ENCODE measurements at places on chromosomes 7 and 10.

- DNase-seq, result no peak
Observed at GRCh38 chr10:132020456-132020855, 38.7 kb upstream of the BNIP3 start.

- DNase-seq, result no peak
Observed at GRCh38 chr7:135180122-135180521, 9.6 kb upstream of the CYREN start.

- no peak for DNase-seq
Observed at GRCh38 chr7:67554986-67555385, 558.4 kb downstream of the TYW1 start.

DNA sequence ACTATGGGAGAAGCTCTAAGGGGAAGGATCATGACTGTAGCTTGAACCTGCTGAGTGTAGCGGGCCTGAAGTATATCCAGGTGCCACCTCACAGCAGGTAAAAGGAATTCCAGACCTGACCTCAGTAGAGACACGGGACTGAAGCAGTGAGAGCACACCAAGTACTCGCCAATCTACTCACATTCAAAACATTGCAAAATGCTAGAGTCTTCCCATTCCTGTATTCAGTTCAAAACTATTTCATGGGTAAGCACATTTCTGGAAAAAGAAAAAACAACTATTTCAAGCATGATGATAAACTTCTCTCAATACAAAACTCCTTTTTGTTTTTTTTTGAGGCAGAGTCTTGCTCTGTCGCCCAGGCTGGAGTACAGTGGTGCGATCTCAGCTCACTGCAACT is 121.9 kb upstream of the AUTS2 start:
- DNase-seq, result no peak

Measured in activated CD4-positive, alpha-beta T cell treated with anti-CD3 and anti-CD28 coated beads for 1 hour (primary cell).